A549 (cell line): ENCODE measurements at places on chromosomes 1 and 21.

DNA sequence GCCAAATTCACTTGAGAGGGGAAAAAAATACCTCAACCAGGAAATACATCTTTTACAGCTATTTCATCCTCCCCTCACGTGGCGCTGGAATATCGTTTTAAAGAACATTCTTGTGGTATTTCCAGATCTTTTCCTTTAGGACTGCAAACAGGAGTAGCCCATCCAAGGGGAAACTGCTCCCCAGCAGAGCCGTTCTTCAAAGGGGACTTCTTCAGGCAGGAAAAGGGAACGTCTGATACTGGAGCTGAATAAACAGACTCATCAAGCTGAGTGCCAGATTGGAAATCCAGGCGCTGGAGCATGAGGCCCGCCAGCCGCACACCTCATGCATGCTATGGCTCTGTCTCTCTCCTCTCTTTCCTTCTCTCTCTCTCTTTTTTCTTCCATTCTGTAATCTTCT, 34.0 kb upstream of the PROX1 start:
- DNase-seq, result no peak

- peak; percentile 75 for DNase-seq
These were observed 5.0 kb upstream of the AHCYL1 start for GRCh38 chr1:109979489-109980091.

- no peak for DNase-seq
These were observed 480.0 kb upstream of the USP24 start for GRCh38 chr1:55695151-55695550.

DNA sequence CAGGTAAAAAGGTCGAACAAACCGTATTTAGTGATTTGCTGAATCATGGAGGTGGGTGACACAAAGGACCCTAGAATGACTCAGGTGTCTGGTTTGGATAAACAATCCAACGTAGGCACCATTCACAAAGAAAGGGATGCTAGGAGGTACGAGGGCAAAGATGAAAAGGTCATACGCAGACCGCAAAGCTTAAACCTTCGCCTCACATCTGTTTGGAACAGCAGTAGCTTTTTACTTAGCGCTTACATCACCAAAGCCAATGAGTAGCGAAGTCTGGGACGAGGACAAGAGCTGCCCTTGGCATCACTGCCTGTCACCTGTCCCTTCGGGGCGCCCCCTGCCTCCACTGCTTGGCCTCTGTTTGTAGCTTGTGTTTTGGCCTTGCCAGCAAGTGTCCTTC, 350.2 kb downstream of the SMYD3 start:
- DNase-seq, result no peak

DNA sequence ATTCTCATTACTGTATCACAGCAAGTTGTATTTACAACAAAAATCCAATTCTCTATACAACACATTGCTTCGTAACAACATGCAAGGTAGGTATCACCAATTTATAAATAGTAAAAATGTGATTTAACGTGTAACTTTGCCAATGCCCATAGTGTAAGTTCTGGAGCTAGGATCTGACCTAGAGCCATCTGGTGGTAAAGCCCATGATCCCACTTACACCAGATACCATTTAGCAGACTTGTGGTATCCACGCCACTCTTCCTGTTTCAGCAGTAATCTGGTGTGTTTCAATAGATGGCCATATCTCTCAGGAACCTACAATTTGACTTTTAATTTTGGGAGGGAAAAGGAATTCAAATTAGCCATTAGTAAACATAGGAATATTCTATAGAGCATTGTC, 10.2 kb downstream of the SETSIP start:
- DNase-seq, result no peak

DNA sequence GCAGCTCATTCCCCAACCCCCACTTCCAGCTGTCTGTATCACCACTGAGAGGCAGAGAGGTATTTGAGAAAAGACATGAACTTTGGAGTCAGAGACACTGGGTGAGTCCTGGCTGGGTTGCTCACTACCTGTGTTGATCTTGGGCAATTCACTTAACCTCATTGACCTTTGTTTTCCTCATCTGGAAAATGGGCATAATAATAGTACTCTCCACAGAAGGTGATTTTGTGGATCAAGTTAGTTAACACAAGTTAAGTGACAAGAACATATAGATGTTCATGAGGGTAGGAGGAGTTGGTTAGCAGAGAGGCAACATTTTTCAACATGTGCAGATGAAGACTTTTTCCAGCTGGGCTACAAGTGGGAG, 17.1 kb upstream of the ETV3L start:
- DNase-seq, result no peak

GRCh38 chr1:79295967-79296366, 289.4 kb upstream of the ADGRL4 start:
- DNase-seq, result no peak

GRCh38 chr1:154442006-154442740, 37.0 kb downstream of the IL6R start:
- DNase-seq, result no peak

GRCh38 chr1:156389311-156389710, 20.3 kb downstream of the RHBG start:
- no peak for DNase-seq

- no peak for DNase-seq
These were observed 177.8 kb downstream of the RUNX1 start for GRCh38 chr21:34871026-34871908.

DNA sequence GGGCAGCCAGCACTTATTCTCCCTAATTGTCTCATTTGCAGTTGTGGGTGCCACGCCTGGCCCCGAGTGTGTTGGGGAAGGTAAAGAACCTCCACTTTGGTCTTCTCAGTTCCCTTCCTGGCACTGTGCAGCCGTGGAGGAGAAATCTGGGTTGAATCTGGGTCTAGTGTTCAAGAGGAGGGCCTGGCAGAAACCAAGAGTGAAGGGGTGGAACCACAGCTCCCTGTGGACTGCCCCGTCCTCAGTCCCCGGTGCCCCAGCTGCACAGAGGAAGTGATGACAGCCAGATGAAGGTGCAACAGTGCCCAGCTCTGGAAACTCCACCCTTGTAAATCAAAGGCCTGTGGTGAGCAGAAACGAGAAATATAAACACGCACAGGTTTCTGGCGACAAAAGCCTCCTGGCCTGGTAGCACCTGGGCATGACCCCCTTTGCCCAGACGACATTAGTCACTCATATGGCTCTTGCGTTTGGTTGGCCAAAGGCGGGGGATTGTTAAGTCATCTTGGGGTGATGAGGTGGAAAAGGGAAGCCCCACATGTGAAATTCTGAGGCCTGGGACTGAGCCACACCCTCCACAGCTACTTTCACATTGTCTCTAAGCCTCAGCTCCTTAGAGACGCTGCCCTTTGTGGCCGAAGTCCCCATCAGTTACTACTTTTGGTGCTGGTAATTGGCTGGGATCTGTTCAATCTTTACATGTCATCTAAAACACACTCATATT, 4.2 kb upstream of the ECE1 start:
- no peak for DNase-seq

DNA sequence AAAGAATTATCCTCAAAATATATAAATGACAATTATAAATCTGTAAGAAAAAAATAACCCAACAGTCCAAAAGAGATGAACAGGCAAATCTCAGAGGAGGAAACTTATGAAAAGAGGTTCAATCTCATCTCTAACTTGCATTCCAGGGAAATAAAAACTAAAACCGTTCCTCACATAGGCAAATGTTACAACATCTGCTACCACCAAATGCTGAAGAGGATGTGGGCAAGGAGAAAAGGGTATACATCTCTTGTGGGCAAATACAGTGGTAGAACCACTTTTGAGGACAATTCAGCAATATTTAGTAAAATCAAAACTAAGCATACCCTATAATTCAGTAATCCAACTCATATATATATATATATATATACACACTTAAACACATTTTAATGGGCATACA, 33.7 kb upstream of the SGIP1 start:
- DNase-seq, result no peak

- no peak for DNase-seq
These were observed 7.8 kb upstream of the CHI3L2 start for GRCh38 chr1:111219557-111220286.

DNA sequence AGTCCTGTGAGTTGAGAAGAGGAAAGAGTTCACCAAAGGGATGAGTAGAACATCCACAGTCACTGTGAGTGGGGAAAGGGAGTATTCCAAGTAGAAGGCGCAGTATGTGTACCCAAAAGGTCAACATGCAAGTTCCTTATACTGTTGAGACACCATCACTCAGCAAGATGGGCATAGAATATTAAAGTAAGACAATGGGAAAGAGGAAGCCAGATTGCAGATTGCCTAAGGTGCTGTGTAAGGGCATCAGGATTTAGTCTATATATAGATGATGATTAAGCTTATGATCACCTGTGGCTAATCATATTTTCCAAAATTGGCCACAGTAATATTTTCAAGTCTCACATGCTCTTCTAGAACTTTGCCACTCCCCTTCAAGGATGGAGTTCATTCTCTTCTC, 120.1 kb upstream of the CAMK1G start:
- no peak for DNase-seq

DNA sequence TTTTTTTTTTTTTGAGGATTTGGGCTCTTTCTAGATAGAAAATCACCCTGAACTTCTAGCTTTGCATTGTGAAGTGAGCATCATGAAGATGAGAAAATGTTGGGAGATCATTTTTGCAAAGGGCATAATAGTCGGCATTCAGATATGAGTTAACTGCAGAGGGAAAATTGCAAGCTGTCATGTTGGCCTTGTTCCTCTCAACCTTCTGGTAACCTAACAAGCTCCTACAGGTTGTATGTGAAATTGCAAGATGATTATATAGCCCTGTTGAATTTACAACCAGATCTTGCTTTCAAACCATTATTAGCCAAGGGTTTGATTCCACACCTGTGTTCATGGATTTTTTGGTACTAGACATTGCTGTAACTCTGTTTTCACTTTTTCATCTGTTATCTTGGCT, 2.2 kb downstream of the ELOA start:
- peak; percentile 63 for DNase-seq

GRCh38 chr1:236568285-236568894, 35.9 kb downstream of the HEATR1 start:
- no peak for DNase-seq

DNA sequence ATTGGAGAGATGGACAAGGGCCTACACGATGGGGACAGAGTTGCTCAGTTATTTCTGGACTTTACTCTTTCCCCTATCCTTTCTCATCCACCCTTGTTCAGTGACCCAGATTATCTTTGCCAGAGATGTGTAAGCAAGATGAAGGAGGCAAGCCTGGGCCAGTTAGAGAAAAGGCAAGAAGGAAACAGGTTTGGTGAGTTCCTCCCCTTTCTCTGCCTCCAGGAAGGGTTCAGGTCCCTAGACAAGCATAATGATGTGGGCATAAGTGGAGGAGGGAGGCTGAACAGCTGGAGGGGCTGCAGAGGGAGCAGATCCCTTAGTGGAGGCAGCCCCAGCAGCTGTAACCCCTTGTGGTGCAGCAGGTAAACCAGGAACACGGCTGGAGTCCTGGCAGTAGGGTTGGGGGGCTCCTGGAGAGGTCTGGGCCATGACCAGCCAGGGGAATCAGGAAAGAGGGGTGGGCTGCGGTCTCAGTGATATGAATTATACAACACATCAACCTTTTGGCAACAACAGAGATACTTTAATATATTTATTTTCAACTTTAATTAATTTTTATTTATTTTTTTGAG, 9.2 kb upstream of the CDC42 start:
- no peak for DNase-seq

DNA sequence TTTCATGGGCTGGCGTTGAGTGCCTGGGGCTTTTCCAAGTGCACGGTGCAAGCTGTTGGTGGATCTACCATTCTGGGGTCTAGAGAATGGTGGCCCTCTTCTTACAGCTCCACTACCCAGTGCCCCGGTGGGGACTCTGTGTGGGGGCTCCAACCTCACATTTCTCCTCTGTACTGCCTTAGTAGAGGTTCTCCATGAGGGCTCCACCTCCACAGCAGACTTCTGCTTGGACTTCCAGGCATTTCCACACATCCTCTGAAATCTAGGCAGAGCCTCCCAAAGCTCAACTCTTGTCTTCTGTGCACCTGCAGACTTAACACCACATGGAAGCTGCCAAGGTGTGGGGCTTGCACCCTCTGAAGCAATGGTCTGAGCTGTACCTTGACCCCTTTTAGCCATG, 82.1 kb downstream of the CCDC18 start:
- no peak for DNase-seq

DNA sequence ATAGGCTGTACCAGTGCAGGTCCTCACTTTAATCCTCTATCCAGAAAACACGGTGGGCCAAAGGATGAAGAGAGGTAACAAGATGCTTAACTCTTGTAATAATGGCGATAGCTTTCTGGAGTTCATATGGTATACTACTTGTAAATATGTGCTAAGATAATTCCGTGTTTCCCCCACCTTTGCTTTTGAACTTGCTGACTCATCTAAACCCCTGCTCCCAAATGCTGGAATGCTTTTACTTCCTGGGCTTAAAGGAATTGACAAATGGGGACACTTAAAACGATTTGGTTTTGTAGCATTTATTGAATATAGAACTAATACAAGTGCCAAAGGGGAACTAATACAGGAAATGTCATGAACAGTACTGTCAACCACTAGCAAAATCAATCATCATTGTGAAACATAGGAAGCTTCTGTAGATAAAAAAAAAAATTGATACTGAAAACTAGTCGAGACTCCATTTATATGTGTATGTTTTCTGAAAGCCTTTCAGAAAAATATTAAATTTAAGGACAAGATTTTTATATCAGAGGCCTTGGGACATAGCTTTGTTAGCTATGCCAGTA, 7.0 kb downstream of the SOD1 start:
- no peak for DNase-seq

- DNase-seq, result peak; percentile 59
These were observed 9.6 kb downstream of the ACKR1 start for GRCh38 chr1:159214149-159214760.

DNA sequence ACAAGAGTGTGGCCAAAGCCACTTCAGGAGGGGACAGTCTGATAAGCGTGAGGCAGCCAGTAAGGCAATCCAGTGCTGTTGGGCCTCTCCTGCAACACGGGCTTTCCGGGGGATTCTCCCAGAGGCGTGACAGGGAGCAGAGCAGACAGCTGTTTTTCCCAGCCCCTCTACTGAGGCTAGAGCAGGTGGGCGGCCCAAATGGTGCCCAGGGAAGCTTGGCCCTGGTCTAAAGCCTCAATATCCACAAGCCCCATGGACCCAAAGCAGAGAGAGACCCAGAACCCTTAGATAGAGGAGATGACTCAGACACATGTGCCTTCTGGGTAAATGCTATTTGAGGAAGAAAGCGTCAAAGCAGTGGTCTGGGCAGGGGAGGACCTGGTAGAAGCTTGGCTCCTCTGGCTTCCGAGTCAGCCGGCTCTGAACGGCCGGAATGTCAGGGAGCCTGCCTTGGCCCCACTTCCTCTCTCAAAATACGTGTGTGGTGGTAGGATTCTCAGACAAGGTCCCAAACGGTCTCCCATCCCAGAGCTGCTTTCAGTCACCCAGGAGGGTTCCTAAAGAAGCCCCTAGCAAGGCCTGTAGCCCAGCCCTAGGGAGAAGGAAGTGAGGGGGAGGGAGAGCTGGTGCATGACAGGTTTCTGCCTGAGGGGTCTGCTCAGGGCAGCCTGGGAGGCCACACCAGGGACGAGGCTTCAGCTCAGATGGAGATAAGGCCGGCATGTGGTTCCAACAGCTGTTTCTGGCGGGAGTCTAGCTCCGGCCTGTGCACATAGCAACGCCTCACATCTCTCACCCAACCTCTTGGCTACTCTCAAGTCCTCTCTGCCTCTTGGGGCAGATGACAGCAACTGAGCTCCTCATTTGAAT, 28.8 kb downstream of the PIK3C2B start:
- DNase-seq, result no peak

GRCh38 chr1:58852731-58853485, 69.1 kb upstream of the JUN start:
- no peak for DNase-seq

- DNase-seq, result peak; percentile 19
These were observed 145.6 kb downstream of the ZZZ3 start for GRCh38 chr1:77536813-77537212.
